ENCODE measurements at places on chromosomes 2 and 18. TPM values are rescaled to one million over a fixed set of nuclear protein-coding genes. Genes with fewer than 3 reads are reported as not detected.

DNA sequence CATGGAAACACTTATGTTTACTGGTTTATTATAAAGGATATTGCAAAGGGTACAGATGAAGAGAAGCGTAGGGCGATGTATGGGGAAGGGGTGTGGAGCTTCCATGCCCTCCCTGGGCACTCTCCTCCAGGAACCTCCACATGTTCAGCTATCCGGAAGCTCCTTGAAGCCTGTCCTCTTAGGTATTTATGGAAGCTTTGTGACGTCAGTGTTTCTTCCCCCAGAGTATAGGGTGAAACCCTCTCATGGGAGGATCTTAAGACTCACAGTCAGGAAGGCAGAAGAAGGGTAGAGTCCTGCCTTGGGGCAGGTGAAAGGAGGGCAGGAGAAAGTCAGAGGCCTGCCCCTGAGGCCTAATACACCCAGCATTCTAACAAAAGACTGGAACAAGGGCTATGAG is 61.3 kb upstream of the CREB1 start:
- no peaks in the 10 kb centered on the region for H3K4me1 ChIP-seq
- DNase-seq, result no peak
- H3K36me3 ChIP-seq, result no peaks in the 10 kb centered on the region

Gene LYPD6
- total RNA-seq, result not detected

Gene KCNS3
- not detected for total RNA-seq

DNA sequence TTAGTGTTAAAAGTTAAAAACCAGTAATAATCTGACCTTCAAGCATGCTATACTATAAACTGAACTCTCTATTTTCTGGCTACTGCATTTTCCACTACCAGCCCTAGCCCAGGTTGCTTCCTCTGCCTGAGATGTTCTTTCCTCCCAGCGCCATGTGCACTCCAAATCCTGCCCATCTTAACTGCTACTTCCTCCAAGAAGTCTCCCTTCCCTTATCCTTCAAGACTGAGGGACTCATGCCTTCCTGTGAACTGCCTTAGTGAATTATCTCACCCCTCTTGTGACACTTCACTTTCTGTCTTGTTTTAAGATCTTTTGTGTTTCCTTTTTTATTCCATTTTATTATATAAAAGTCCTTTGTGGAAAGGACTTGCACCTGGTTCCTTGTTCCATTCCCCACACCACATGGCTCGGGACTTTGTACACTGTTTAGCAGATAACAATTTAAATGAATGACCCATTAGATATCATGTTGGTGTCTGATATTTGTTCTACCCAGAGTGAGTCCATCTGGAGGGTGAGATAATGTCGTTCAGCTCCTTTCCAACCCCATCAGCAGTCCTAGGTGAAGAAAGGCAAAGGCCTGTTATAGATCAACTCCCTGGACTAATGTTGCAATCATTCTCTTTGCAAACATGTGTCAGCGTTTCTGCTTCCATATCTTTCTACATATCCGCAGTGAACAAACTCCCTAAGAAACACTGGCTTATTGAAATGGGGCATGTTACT is 20.9 kb upstream of the AGFG1 start:
- H3K36me3 ChIP-seq, result no peaks in the 10 kb centered on the region
- H3K4me1 ChIP-seq, result no peaks in the 10 kb centered on the region
- DNase-seq, result no peak
- H3K27ac ChIP-seq, result peak overlapping the region; percentile 2
